Activated T-helper 17 cell treated with anti-CD3 and anti-CD28 coated beads, Interleukin-2, amount 50 U/mL, for 72 hours (primary cell): ENCODE measurements at places on chromosomes 13 and 19. TPM values are rescaled to one million over a fixed set of nuclear protein-coding genes. Genes with fewer than 3 reads are reported as not detected.

The CGB5 gene
- total RNA-seq: not detected

The SMAD9 gene
- total RNA-seq: not detected

The ZNF556 gene
- 0.95 TPM for total RNA-seq

The TSHZ3 gene
- total RNA-seq: 0.82 TPM

The GNA15 gene
- total RNA-seq: 202 TPM

The FFAR2 gene
- not detected for total RNA-seq

DNA sequence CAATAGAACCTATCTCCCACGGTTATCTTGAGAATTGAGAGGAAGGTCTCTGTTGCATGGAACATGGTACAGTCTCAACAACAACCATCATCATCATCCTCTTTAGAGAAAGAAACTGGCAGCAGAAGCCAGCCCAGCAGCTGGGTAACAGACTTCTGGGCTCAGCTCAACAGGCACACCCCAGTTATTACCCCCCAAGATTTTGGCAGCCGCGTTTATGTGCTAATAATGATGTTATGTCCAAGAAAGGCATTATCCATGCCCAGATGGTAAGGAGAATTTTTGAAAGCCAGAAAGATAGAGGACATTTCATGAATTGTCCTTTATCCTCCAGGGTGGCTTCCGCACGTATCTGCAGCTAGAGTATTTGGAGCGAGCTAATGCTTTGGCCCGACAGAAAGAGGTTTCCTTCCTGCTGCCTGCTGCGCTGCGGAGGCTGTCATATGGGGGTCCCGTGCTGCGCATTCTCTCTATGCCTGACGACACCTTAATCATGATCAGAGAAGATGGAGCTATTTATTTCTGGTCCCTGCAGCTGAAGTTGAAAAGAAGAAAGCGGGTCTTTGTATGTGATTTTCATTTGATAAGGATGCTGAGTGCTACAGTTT lies 89.9 kb downstream of the TEX26 start:
- ATAC-seq: no peak

- ATAC-seq: no peak
Observed at GRCh38 chr13:19382111-19382510, 179.2 kb downstream of the TPTE2 start.

DNA sequence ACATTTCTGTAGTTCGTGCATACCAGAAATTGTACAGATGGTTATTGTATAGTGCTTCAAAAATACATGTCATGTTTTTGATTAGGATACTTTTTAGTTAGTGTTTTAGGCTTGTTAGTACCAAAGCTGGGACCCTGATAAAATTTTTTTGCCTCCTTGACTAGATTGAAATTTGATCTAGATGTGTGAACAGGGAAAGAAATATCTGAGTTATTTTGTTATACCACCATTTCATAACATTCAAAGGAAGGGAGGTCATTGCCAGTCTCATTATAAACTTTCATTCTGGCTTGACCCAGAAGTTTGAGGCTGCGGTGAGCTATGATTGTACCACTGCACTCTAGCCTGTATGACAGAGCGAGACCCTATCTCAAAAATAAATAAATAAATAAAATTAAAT lies 9.0 kb downstream of the LMO7 start:
- ATAC-seq: no peak

DNA sequence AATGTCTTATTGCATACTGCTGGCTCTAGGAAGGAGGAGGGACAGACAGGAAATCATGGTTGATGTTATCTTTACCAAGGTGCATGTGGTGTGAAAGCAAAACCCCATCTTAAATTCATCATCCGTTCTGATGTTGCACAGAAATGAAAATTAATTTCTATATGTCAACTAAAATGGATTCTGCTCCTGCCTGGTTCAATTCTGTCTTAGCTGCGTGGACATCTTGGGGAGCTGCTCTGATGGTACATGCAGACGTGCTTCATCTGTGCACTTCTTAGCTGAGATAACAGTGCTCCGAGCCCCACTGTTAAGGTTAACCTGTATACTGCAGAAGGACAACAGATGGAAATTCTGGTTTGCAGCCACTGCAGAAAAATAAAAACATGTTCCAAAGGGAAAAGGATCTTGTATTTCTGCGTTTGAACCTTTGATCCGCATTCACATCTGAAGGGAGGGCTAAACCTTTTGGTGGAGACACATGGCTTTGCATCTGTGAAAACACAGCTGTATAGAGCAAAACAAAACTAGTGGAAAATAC lies 155.6 kb downstream of the TM9SF2 start:
- peak; percentile 56 for ATAC-seq

GRCh38 chr13:84455143-84455905 lies 573.0 kb upstream of the SLITRK1 start:
- no peak for ATAC-seq
